ENCODE measurements at places on chromosomes 3 and 15.

DNA sequence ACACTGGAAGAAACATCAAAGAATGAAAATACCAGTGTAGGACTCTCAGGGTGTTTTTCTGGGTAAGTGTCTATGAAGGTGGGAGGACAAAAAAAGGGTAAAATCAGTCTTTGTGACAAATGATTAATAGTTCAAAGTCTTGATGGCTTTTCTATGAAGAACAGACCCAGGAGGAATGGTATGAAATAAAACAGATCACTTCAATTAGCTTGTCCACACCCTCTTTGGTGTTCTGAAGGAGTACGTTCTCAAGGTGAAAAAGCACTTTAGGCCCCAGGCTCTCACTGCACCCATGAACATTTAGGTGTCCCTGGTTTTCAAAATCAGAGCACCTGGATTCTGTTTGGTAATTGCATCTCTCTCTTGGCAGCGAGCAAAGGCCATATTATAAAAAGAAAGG is 383.6 kb upstream of the NR2F2 start:
- no peak for DNase-seq

GRCh38 chr15:58484791-58485600 is 53.2 kb downstream of the LIPC start:
- no peak for DNase-seq

DNA sequence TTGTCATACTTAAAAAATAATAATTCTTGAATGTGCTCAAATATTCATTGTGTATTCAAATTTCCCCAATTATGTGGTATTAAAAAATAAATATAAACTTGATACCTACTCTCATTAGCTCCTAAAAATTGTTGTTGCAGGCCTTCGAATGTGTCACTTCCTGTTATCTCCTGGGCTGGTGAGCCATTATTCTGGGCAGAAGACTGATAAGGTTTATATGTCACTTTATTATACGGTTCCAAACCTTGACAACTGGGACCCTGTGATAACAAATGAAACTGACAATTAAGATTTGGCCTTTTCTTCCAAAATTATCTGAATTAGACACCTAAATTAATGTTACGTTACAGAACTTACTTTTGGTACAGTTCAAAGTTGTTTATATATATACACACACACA is 15.0 kb downstream of the CEP152 start:
- DNase-seq = no peak

DNA sequence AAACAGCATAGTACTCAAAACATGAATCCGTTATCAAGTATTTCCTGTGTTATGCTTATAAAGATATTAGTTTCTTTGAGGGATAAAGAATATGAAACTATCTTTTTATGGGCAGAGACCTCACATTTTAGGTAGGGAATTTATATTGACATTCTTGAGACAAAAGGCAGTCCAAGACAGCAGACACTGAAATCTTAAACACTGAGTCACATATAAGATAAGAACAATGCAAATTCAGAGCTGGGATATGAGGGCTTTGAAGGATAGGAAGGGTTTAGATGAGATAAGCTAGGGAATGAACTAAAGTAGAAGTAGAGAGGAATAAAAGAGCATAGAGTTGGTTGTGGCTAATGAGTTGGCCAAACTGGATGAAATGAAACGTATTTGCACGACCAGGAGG is 58.4 kb downstream of the ASTE1 start:
- DNase-seq = no peak

DNA sequence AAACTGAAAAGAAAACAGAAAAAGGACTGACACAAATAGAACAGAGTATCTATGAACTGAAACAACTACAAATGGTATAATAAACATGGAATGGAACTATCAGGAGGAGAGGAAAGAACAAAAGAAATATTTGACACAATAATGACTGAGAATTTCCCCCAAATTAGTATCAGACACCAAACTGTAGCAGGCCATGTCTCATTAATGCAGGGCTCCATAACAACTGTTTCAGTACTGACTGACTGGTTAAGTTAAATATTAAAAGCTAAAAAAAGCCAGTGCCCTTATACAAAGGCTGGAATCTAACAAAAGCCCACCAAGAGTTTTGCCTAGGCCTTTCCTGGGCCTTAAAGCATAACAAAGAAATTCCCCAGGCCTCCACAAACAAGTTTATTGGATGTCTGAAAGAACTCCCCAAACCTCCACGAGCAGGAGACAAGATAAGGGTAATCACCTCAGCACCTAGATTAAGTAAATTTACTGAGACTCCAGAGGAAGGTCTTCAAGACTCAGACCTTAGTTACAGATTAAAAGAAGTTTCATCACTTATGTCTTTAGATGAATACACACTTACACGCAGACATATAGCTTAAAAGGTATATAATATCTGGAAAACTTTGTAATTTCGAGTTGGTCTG is 45.7 kb downstream of the KPNA1 start:
- DNase-seq = no peak

DNA sequence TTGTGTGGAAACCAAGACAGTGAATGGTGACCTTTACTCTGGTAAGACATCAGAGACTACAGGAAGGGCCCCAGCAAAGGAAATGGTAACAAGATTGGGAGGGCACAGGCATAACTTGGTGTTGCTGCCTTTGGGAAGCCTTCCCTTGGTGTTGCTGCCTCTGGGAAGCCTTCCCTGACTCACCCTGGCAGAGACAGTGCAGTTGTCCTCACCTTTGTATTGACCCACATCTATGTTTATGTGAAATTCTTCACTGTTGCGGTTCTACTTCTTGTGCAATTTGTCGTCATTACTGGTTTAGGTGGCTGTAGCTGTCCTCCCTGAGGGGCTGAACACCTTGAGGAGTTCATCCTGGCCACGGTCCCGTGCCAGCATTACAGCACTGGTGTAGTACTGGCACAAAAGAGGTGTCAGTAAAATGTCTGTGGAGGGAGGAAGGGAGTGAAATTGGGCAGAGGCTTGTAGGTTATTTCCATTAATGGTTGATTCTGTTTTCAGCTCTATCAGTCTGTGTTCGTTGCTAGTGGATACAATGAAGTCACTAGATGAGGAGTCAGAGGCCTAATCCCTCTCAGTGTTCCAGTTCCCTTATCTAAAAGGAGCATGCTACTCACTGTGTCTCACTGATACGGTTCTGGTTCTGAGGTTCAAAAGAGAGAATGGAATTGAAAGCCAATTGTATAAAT is 21.6 kb downstream of the IFT122 start:
- DNase-seq = no peak

DNA sequence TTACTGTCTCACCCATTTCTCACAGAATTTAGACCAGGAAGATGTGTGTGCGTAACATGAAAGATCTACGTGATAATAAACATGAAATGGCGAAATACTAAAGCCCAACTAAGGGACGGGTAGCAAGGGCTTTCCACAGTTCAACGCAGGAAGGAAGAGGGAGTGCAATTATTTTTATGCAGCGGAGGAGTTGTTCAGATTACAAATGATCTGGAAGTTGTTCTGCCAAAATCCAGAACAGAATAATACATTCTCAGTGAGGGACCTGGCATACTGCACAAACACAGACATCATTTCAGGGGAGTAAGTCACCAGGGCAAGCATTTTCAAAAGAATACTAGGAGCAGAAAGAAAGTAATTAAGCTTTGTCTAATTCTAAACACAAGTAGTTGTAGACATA is 133.6 kb upstream of the RAP2B start:
- no peak for DNase-seq

- DNase-seq = no peak
Measured at GRCh38 chr3:64759811-64760210, 72.0 kb upstream of the ADAMTS9 start.

DNA sequence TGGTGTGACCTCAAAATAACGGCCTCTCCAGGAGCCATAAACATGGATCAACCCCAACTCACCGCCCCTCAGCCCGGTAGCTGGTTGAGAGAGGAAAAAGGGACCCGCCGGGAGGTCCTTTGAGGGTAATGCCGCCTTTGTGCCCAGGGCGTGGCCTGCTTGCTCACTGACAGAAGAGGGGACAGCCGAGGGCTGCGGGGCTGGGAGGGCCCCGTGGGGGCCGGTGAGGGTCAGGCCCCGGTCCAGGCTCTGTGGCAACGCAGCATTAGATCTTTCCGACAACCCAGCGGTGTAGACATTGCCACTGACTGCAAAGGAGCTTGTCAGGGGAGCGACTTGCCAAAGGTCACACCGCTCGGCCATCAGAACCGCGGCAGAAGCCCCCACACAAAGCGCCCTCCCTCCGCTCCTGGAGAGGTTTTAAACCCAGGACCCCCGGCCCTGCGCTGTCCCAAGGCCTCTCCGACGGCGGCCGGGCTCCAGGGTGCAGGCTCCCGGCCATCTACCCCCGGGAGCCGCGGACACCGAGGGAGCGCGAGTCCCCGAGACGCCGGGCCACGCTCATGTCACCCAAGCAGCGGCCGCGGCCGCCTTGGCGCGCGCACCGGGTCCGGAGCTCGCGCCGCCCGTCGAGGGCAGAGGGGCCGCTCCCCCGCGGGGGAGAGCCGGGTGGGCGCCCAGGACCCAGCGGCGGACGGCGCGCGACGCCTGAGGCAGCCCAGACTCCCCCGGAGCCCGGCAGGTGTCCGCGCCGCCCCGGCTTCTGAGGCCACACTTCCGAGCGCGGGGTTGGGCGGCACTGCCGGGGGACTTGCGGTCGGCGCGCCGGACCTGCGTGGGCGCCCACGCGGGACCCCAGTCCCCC is 975 bp downstream of the PCSK6 start:
- no peak for DNase-seq
